ENCODE measurements at places on chromosomes 4 and X.

DNA sequence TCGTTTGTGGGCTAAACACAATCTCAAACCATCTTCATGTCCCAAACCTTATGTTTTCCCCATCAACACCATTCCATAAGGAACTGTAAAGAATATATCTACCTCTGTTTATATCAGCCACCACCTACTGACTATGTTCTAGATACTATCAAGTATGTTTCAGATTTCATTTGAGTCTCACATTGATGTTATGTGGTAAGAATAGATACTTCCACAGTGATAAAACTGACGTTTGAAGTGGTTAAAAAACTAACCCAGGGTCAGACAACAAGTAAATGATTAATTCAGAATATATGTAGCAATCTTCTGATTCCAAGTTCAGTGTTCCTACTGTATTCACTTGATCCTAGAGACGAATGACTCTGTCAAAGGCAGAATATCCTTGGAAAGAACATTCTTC lies 156.8 kb upstream of the RASGEF1B start:
- no peak for DNase-seq

DNA sequence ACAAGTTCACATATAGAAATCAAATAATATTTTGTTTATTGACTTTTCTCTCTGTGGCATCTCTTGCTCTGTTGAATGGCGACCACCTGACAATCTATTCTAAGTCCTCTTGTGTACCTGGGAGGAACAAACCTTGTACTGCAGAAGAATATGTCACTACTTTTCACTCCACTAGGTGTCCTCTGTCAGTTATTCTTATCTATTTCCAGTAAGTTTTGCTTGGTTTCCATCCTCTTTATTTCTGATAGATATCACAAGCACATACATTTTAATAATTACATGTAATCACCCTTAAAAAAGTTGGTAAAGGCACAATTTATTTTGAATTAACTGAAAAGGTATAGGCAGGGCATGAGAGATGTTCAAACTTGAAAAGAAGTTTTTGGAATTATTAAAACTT lies 238.4 kb downstream of the SNCA start:
- no peak for DNase-seq

DNA sequence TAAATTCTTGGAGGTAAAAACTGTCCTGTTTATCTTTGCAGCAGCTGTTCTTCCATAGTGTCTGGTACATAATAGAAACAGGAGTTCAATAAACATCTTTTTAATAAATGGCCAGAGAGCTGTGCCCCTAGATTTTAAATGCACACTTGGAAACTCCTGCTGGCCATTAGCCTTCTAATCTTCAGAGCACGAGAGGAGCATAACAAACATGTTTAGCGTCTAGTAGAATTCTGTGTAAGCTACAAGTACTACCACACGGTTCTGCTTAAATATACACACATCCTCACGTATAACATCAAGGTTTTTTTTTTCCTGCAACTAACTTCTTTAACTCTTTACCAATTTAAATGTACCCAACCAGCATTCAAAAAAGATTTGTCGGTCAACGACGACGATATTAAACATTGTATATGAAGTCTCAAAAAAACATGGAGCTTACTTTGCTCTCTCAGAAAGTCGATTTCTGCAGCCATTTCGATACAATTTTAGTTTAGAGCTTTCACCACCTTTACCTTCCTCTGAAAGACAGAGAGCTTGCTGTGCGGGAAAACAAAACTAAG lies 628 bp downstream of the SCLT1 start:
- no peak for DNase-seq

DNA sequence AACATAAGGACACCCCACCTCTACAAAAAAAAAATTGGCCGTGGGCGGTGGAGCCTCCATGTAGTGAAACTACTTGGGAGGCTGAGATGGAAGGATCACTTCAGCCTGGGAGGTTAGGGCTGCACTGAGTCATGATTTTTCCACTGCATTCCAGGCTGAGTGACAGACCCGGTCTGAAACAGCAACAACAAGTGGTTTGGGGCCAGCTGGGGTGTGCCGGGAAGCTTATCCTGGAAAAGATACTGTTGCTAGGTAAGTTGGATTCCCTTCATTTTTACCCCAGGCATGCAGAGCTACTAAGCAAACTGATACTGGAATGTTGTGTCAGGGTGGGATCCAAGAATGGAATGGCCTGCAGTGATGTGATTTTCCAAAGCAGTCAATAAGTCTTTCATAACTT lies 57.0 kb downstream of the XAGE2 start:
- DNase-seq, result no peak

GRCh38 chr4:128565565-128566186 lies 243.8 kb upstream of the JADE1 start:
- no peak for DNase-seq

- DNase-seq, result no peak
Measured at GRCh38 chrX:68918202-68918601, 89.4 kb downstream of the EFNB1 start.

DNA sequence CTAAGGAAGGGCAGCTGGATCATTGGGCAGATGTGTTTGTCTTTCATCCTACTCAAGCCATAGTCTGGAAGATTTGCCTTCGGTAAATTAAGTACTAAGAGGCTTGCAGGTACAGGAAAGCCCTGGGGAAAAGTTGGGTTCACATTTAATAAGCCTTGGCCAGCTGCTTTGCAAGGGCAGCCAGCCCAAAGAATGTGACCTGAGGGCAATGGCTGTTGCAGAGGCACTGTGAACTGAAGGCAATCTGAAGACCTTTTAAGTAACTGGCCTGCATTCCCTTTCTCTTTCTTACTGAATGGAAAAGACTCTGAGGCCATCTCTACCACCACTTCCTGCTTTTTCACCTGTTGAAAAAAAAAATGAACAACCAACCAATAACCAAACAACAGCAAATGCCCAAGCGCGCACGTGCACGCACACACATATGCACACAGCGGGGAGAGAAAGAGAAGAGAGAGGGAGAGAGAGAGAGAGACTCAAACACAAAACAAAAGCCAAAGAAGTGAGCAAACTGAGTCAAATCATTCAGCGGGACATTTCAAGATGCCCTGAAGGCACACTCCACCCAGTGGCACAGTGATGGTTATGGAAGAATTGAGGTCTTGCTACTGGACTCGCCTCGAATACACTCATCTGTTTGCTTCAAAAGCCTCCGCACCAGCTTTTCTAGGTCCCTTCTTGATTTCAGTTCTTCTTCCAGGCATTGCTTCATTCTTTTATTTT lies 19.6 kb downstream of the CD40LG start:
- no peak for DNase-seq

DNA sequence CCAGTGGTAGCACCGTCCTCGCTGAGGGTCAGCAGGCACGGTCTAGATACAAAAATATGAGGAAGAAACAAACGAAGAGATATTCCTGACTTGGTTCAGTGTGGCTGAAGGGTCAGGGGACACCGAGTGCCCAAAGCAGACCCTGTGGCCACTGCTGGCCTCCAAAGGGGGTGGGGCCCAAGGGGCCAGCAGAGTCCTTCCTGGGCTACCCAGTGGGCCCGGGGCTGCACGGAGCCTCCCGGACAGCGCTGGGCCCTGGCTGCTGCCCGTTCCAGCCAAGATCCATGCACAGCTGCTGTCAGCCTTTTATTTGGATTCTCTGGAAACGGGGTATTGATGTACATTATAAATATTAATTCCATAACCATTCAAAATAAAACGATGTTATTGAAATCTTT lies 20.4 kb downstream of the NELFA start:
- DNase-seq, result no peak

- DNase-seq, result no peak
Measured at GRCh38 chrX:12469296-12469695, 321.9 kb upstream of the PRPS2 start.

GRCh38 chrX:18286322-18286831 lies 65.7 kb upstream of the BEND2 start:
- no peak for DNase-seq

DNA sequence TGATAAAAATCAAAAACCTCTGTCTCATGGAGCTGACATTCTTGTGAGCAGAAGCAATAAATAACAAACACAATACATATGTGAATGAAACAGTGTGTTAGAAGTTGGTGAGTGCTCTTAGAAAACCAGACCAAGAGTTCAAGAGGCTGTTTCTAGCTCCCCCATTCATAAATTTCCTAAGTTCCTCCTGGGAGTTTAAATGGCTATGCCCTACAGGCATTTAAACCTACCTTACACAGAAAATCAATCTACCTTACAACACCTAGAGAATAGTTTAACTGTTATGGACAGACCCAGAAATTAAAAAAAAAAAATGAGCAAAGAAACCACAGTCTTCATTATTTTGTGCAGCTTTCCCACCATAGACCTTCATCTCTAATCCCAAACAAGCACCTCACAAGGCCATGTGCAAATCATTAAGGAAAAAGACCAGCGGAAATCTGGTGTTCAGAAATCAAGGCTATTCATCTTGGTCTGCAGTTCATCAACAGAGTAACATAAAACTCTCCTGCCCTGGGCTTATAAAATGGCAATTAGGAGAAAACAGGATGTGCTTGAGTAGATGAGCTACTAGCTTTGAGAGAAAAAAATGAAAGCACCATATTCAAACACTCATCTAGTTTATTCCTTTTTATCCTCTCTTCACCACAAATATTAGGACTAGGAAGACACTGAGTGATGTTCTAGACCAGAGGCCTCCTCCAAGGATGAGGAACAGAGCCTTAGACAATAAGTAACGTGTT lies 147.2 kb downstream of the SHROOM3 start:
- DNase-seq, result no peak

GRCh38 chrX:22800806-22801205 lies 199.0 kb upstream of the DDX53 start:
- no peak for DNase-seq

DNA sequence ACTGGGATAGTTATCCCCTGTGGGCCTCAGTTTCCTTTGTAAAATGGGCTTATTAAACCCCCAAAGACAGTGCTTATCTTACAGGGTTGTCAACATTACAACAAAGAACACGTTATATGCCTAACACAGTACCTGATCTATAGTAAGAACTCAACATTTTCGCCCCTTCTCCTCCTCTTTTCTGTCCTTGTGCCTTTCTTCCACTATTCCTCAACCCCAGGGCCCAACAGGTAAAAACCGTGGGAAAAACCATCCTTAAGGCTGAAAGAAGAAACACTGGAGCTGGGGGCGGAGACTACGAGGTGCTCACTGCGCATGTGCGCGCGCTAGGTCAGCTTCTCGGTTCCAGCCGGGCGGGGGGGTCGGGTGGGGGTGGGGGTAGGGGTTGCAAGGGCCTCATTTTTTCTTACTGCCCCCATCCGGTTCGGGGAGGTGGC lies 426 bp upstream of the XIAP start:
- peak; percentile 26 for DNase-seq

DNA sequence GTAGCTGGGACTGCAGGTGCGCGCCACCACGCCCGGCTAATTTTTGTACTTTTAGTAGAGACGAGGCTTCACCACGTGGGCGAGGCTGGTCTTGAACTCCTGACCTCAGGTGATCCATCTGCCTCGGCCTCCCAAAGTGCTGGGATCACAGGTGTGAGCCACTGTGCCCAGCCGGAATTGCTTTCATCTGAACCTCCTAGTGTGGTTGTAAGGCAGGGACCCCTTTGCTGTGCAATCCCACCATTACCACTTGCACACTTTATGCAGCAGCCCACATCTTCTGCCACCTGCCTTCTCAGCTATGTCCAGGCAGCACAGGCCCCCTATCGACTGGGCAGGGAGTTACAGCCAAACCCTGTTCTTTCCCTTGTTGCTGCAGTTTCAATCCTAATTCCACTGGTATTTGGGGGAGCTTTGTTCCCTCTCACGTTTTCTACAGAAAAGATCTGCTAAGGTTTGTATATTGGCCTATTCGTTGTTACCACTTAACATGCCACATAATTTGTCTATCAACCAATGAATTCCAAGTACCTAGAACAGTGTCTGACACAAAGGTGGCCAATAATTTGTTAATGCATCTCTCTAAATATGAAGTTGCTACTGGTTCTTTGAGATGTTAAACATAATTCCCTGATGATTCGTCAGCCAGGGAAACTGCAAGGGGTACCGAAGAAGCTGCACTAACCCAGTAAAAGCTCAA lies 6.5 kb downstream of the RPL39 start:
- DNase-seq, result no peak
